Epithelial cell of prostate (primary cell): ENCODE measurements at places on chromosomes 12 and 14.

DNA sequence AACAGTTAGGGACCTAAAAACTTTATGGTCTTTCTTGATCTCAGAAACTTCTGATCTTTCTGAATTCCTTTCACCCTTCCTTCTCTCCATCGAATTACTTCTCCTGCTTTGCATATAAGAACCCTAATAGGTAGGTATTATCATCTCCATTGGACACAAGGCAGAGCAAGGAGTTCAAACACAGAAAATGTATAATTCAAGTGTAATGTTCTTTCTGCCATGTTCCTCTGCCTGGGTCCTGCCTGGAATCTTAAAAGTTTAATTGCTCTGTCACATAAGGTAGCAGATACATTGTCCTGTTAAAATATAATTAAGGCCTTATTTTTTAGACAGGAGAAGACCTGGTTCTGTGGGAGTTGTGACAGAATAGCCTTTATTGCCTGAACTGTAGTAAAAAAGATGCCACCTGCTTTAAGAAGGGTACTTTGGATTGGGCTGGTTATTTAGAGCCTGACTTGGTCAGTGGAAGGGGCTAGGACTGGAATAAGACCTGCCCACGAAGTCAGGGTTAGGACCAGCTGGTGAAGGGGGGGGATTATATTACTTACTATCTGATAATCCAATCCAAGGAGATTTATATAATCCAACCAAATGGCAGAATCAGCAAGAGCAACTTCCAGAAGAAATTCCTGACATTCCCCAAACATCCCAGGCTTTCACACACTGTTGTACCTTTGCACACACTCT is 10.4 kb downstream of the G2E3 start:
- no peak for DNase-seq

- no peak for DNase-seq
These were observed 12.2 kb upstream of the C14orf180 start for GRCh38 chr14:104567141-104567956.

GRCh38 chr12:91388573-91388972 is 206.0 kb upstream of the DCN start:
- DNase-seq, result no peak

- no peak for DNase-seq
These were observed 50.9 kb downstream of the CLIP1 start for GRCh38 chr12:122371475-122372045.

DNA sequence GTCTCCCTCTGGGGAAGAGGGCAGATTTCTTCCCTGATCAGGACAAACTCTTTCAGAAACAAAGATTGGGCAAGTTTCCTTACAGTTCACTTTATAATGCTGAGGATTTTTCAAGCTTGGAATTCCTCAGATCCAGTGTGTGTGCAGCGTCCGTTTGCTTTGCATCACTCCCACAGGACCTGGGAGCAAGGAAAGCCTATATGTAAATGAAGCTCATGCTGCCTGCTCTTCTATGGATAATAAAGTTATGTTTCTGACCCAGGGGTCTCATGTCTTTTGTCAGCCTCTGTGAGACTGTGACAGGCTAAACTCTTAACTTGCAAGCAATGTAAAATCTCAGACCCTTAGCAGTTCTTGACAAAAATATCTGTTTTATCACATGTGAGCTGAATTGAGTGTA is 41.6 kb downstream of the TRHDE start:
- DNase-seq, result no peak

- DNase-seq, result no peak
These were observed 2.9 kb downstream of the RDH12 start for GRCh38 chr14:67704484-67705089.

DNA sequence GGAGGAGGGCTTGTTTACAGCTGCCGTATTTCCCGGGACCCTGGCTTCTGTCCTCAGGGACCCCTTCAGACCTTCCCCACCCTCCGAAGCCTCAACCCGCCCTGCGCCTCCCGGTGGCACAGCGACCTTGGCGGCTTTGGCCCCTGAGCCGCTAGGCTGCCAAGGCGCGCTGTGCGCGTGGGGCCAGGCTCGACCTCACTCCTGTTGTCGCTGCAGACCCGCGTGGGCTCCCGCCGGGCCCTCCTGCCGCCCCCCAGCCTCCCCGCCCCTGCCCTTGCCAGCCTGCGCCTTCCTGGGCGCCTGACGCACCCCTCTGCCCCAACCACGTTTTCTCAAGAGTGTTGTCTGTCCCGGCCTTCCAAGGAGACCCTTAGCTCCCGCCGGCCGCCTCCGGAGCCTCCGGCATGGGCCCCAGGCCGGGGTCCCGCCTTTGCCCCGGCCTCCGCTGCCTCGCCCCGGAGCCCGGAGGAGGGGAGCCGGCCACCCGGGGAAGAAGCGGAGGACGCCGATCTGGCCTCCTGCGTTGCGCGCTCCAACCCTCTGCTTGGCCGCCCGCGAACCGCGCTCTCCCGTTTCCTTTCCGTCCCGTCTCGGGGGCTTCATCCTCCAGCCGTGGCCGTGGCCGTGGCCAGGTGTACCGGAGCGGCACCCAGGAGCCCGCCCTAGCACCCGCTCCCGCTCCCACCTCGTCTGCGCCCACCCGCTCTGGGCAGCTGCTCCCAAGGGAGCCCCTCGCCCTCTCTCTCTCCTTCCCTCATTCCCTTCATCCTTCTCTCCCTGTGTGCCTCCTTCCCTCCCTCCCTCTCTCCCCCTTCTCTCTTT is 19.9 kb downstream of the PPP2R5C start:
- no peak for DNase-seq

- DNase-seq, result no peak
These were observed 138.1 kb upstream of the RMST start for GRCh38 chr12:97324471-97324870.

DNA sequence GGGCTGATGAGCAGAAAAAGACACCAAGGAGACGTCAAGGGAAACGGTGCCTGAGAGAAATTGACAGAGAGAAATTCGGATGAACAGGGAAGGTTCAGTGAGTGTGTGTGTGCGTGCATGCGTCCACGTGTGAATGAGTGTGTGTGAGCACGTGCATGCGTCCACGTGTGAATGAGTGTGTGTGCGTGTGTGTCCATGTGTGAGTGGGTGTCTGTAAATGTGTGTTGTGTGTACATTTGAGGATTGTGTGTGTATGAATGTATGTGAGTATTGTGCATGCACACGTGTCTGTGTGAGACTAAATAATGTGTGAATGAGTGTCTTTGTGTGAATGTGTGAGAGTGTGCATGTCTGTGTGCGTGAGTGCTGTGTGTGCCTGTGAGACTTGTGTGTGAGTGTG is 137.4 kb upstream of the MED13L start:
- DNase-seq, result no peak

- DNase-seq, result no peak
These were observed 164.5 kb downstream of the TMTC3 start for GRCh38 chr12:88306471-88307069.

DNA sequence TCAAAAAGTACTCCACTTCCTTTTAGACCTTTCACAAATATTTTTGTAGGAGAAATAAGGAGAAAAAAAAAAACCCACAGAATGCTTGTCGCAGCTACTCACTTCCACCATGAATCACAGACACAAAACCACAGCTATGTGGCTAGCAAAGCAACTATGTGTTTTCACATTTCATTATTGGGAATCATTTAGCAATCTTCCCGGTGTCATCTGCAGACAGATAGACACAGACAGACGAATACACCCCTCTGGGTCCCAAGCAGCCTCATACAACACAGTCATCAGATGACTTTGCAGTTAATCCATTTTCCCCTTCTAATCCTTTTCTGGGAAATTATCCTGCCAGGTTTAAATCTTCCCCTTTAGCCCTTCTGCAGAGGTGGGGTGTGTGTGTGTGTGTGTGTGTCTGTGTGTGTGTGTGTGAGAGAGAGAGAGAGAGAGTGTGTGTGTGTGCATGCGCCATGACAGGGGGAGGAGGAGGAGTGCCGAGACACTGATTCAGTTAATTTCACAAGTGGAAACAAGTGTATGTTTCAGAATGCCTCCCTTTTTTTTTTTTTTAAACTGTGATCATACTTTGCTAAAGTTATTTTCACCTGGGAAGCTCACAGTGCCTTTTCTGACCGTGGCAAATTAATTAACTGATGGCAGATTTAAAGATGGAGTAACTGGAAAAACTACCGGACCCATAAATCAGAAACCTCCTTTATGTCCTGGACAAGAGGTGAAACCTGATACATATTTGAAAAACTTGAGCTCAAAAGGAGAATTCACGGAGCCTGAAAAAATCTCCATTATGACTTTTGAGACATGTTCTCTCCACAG is 39.9 kb downstream of the LTBP2 start:
- peak; percentile 98 for DNase-seq

GRCh38 chr12:517538-517937 is 57.8 kb downstream of the B4GALNT3 start:
- no peak for DNase-seq

DNA sequence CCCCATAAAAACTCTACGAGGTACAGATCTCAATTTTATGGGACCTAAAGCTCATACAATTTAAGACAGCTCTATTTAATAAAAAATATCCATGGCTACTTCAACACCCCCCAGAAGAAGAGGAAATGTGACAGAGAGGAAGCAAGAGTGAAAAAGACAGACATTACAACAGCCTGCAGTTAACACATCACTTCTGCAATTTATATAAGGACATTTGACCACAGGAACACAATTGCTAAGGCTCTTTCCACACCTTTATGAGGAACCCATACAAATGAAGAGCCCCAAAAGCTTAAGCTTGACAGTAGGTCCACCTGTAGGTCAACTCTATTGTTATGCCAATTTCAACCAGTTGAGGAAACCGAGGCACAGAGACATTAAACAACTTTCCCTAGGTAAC is 5.6 kb downstream of the OR10P1 start:
- DNase-seq, result no peak

DNA sequence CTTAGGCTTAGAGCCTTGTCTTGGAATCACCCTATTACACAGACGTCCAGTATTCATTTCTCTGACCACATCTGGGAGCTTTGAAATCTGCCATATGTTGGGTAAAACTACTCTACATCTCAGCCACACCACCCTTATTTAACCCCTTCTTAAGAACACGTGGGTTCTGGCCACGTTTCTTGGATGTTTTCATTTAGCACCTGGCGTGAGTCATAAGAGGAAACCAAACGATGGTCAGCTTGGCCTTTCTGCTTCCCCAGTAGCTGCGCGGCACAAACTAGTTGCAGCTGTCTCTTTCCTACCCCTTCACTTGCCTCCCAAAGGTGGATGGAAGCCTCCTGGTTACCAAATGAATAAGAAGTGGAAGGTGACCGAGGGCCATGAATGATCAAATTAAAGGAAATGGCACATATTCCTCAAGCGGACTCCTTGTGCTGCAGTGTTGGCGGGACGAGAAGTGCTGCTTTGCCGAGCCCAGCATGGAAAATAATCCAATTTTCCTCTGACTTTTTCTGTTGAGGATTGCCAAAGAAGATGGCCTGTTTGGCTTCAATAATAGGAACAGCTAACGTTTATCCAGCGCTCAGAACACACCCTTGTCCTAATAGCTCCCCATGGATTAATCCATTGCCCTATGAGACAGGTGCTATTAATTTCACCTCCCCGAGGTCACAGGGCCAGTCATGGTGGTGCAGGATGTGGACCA is 154.1 kb downstream of the ZNF664 start:
- DNase-seq, result no peak

GRCh38 chr12:68479896-68480291 is 130.8 kb upstream of the RAP1B start:
- DNase-seq, result no peak

DNA sequence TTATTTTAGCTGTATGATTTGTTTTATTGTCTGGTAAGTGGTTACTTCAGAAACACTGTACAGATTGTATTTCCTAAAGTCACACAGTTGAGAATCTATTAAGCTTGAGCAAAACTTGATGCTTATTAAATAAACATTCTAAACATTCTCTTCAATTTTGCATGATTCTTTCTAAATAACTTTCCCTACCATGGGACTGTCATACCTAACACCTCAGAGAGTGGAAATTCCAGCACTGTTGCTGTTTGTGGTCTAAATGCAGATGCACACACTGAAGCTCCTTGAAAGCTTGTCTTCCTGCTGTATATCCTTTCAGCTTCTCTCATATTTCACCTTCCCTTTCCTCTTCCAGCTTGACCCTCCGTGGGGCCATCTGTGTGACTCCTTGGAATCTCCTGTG is 392.0 kb downstream of the LRIG3 start:
- no peak for DNase-seq

DNA sequence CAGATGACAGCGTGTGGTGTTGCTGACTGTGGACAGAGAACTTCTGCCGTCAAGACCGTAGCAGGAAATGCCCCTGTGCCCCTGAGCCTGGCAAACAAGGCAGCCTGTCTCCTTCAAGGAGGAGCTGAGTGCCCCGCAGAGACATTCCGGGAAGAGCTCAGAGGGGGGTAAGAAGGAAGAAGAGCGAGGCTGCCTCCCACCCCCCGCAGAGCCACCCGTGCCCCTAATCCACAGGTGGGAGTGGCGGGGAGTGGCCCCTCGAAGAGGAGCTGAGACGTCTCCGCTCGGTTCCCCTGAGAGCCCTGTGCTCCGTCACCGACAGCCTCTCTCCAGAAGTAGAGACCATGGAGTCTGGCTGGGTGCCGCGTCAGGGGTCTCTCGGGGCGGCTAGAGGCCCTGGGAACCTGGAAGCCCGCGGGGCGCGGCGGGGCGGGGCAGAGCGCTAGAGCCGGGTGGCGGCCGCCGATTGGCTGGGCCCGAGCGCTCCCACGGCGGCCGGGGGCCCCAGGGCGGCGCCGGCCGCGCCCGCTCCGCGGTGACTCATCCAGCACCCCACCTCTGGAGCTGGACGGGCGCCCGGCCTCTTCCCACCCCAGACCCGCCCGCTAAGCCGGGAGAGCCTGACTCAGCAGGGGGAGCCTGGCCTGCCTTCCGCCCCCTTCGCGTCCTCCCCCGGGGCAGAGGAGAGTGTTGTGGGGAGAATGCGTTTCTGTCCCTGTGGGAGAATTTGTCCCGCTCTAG is 25.2 kb upstream of the KRT78 start:
- DNase-seq, result peak; percentile 89

- no peak for DNase-seq
These were observed 49.2 kb downstream of the GALNT4 start for GRCh38 chr12:89475203-89475990.

- DNase-seq, result no peak
These were observed 1.1 kb upstream of the TM9SF1 start for GRCh38 chr14:24196071-24197055.

DNA sequence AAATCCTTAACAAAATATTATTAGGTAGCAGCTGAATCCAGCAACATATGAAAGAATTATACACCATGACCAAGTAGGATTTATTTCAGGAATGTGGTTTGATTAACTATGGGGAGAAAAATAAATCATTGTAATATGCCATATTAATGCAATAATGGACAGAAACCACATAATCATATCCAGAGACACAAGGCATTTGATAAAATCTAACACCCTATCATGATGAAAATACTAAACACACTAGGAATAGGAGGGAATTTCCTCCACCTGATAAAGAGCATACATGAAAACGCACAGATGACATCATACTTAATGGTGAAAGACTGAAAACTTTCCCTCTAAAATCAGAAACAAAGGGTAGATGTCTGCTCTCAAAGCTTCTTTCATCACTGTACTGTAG is 238.9 kb downstream of the PHLDA1 start:
- no peak for DNase-seq

- no peak for DNase-seq
These were observed 1630.2 kb upstream of the FLRT2 start for GRCh38 chr14:83899706-83900105.

- no peak for DNase-seq
These were observed 30.7 kb downstream of the SSPN start for GRCh38 chr12:26226122-26226521.

- no peak for DNase-seq
These were observed 135.5 kb downstream of the PAWR start for GRCh38 chr12:79555028-79555925.

GRCh38 chr14:105386581-105387529 is 11.5 kb upstream of the TEX22 start:
- no peak for DNase-seq

GRCh38 chr14:31278883-31279282 is 71.3 kb upstream of the HECTD1 start:
- DNase-seq, result no peak
